Choroid plexus epithelial cell (primary cell): ENCODE measurements at places on chromosomes 6 and 20.

- DNase-seq, result no peak
Measured at GRCh38 chr6:18328540-18328939, 58.6 kb upstream of the RNF144B start.

DNA sequence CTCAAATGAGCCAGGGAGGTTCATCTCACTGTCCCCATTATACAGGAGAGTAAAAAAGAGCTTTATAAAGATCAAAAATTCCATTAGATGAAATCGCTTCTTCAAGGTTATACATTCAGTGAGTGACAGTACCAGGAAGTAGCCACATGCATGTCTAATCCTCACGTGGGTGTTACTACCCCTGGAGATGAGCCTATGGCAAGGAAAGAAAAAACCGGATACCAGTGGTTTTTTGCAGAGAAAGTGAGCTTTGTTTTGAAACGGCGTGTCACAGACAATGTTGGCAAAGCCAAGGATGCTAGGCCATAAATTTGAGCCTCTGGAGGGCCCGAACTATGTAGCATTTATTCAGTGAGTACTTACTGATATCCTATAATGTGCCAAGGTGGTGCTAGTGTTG, 215.0 kb upstream of the RIN2 start:
- no peak for DNase-seq

DNA sequence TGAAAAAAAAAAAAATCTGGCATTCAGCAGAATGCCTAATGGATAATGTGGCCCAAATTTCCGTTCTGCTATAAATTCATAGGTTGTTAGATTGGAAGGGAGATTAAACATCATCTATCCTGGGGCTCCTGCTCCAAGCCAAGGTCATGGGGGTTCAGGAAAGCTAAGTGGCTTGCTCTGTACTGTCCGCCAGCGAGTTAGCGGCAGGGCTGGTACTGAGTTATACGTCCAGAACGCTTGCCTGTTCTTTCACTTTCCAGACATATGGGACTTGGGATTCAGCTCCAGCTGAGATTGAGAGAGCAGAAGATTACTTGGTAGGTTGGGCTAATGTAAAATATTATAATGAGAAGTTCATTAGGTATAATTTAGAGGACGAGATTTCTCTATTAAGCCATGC, 858 bp downstream of the RWDD1 start:
- DNase-seq, result peak; percentile 61

GRCh38 chr20:11894062-11894461, 23.6 kb upstream of the BTBD3 start:
- no peak for DNase-seq

DNA sequence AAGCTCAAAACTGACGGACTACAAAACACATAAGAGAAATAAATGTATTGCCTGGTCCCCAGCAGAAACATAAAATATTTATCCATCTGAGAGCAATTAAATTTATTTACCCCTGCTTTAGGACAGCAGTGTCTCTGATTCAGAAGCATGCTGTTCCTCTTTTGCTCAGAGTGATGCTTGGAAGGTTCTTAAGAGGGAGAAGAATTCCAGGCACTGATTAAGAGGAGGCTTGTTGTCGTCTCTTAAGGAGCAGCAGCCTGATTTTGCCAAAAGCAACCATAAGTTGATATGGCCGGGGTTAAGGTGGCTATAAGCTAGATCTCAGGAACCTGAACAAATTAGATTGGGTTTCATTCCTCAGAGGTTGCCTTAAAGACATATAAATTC, 25.8 kb downstream of the CAP2 start:
- DNase-seq, result no peak

DNA sequence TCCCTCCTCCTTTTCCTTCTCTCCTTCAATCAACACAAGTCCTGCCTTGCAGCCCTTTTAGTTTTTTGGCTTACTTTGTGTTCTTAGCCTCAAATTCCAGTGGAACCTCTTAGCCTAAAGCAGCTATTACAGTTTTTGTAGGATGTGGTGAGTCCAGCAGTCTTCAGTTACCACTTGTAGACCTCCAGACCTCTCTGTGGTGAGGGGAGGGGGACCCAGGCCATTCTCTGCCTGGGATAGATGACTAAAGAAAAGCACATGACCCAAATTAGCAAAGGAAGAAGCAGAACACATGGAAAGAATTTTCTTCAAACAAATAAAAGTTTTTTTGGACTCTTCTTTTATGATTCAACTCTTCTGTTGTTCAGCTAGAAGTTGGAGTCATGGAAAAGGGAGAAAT, 246.5 kb downstream of the HAO1 start:
- peak; percentile 51 for DNase-seq

GRCh38 chr20:53708129-53708968, 114.7 kb upstream of the ZNF217 start:
- peak; percentile 43 for DNase-seq

DNA sequence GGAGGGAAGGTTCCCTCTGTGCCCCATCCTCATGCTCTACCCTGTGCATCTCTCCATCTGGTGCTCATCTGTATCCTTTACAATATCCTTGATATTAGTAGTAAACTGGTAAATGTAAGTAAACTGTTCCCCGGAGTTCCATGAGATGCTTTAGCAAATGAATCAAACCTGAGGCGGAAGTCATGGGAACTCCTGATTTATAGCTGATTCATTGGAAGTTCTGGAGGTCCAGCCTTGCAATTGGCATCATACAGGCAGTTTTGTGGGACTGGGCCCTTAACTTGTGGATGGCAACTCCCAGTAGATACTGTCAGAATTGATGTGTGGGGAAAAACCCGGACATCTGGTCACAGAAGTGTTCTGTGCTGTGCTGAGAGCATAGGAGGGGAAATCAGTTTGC, 11.2 kb upstream of the SLC22A2 start:
- DNase-seq, result no peak

DNA sequence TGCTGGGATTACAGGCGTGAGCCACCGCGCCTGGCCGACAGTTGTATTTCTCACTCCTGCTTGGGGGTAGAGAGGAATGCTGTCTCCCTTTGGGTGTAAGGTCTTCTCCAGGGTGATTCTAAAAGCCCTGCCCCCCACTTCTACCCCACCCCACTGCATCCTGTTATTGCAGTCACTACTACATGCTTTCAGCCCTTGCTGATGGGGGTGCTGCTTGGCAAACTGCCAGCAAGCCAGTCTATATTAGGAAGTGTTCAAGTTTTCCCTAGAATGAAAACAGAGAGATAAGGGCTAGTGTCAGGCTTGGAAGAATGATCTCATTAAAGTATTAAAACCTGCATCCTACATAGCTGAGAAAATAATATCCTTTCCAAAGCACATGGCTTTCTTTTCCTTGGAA, 31.3 kb downstream of the TTI1 start:
- DNase-seq, result peak; percentile 58

GRCh38 chr6:154661768-154662167, 71.4 kb upstream of the SCAF8 start:
- DNase-seq, result peak; percentile 23

GRCh38 chr6:30211899-30212298, 1.3 kb downstream of the TRIM26 start:
- no peak for DNase-seq
